Lower lobe of right lung (tissue), 2 donors: ENCODE measurements at places on chromosomes 12 and 14. TPM values are rescaled to one million over a fixed set of nuclear protein-coding genes. Genes with fewer than 3 reads are reported as not detected.
A peak's percentile ranks its signal among the peaks of the same experiment; 100 is the strongest.

AHNAK2 gene
- total RNA-seq = 10.8 TPM

NANOG gene
- total RNA-seq = not detected

SLC25A29 gene
- total RNA-seq = 76.0 TPM

CPM gene
- total RNA-seq = 224 TPM

GRCh38 chr12:108282676-108283075 is 56.4 kb downstream of the CMKLR1 start:
- H3K4me3 ChIP-seq = no peak overlapping the region
- peaks cover 16% of the 10 kb centered on the region for H3K4me1 ChIP-seq
- no peaks in the 10 kb centered on the region for H3K27me3 ChIP-seq
- DNase-seq = no peak

- no peak overlapping the region for H3K27ac ChIP-seq
- no peaks in the 10 kb centered on the region for H3K4me1 ChIP-seq
- no peaks in the 10 kb centered on the region for H3K36me3 ChIP-seq
- H3K4me3 ChIP-seq = no peak overlapping the region
- DNase-seq = no peak
- H3K27me3 ChIP-seq = peaks cover 4% of the 10 kb centered on the region
These were observed 64.2 kb downstream of the PHETA1 start for GRCh38 chr12:111304642-111305071.

DNA sequence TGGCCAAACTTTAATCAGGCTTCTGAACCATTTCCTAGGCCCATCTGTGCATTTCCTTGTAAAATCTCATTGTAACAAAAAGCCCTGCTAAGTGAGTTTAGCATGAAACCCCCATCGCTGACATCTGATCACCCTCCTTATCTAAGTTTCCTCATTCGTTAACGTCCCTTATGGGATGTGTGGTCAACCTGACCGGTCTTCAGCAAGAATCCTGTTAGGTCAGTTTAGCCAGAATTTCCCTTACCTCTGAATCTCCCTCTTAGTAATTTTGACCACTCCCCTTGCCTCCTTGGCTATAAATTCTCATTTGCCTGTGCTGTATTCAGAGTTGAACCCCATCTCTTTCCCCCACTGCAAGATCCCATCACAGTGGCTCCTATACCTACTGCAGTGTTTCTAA is 239.3 kb downstream of the RMST start:
- H3K4me3 ChIP-seq = no peak overlapping the region
- no peaks in the 10 kb centered on the region for H3K27me3 ChIP-seq
- no peaks in the 10 kb centered on the region for H3K36me3 ChIP-seq

- H3K27me3 ChIP-seq = no peaks in the 10 kb centered on the region
- H3K4me1 ChIP-seq = no peaks in the 10 kb centered on the region
- no peaks in the 10 kb centered on the region for H3K36me3 ChIP-seq
- no peak overlapping the region for H3K4me3 ChIP-seq
- H3K27ac ChIP-seq = no peak overlapping the region
- DNase-seq = no peak
These were observed 344.2 kb downstream of the LRIG3 start for GRCh38 chr12:58576081-58576480.

DNA sequence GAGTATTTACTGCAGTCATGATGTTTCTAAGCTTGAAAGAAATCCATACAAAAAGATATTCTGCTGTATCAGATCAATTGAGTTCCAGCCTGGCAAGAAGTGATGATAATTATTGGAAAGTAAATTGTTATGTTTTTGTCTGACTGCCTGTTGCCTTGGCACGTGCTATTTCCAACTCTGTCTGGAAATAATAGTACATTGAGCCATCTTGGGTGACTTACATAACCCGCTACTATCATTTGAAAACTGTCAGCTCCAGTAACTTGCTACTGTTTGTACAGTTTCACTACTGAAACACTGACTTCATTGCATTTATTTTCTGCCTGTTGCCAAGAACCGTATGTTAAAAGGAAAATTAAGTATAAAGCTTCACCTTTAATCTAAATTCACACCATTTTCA is 318.6 kb downstream of the ITPR2 start:
- H3K27ac ChIP-seq = no peak overlapping the region
- no peak overlapping the region for H3K4me3 ChIP-seq
- H3K27me3 ChIP-seq = no peaks in the 10 kb centered on the region
- DNase-seq = no peak
- H3K36me3 ChIP-seq = no peaks in the 10 kb centered on the region

GRCh38 chr12:113577464-113578129 is 105.9 kb upstream of the LHX5 start:
- H3K36me3 ChIP-seq = no peaks in the 10 kb centered on the region
- no peaks in the 10 kb centered on the region for H3K4me1 ChIP-seq

- peak overlapping the region; percentile 74 for H3K4me3 ChIP-seq
- peak overlapping the region; percentile 98 for H3K27ac ChIP-seq
- peaks cover 44% of the 10 kb centered on the region for H3K4me1 ChIP-seq
- DNase-seq = no peak
- H3K36me3 ChIP-seq = peaks cover 46% of the 10 kb centered on the region
These were observed 762 bp downstream of the RABGGTA start for GRCh38 chr14:24270537-24271133.

- peak overlapping the region; percentile 76 for H3K27ac ChIP-seq
- no peak for DNase-seq
- no peaks in the 10 kb centered on the region for H3K27me3 ChIP-seq
- H3K4me3 ChIP-seq = no peak overlapping the region
- no peaks in the 10 kb centered on the region for H3K36me3 ChIP-seq
These were observed 9.8 kb downstream of the CCDC85C start for GRCh38 chr14:99593971-99594841.

GRCh38 chr12:76455582-76456345 is 103.8 kb downstream of the OSBPL8 start:
- H3K27me3 ChIP-seq = no peaks in the 10 kb centered on the region
- H3K4me1 ChIP-seq = peaks cover 2% of the 10 kb centered on the region
- no peak for DNase-seq
- no peaks in the 10 kb centered on the region for H3K36me3 ChIP-seq
- H3K4me3 ChIP-seq = no peak overlapping the region
